ENCODE measurements at places on chromosomes 4 and X. TPM values are rescaled to one million over a fixed set of nuclear protein-coding genes. Genes with fewer than 3 reads are reported as not detected.

Gene UGDH
- 36.1 TPM for total RNA-seq

Gene NEXMIF
- not detected for total RNA-seq

Gene RGN
- total RNA-seq, result 0.51 TPM

Gene DSPP
- not detected for total RNA-seq

Gene XG
- total RNA-seq, result under 0.01 TPM

Gene ASB12
- total RNA-seq, result not detected
